Muscle of back (tissue), 13 donors: ENCODE measurements at places on chromosomes 7 and 10.
A peak's percentile ranks its signal among the peaks of the same experiment; 100 is the strongest.

DNA sequence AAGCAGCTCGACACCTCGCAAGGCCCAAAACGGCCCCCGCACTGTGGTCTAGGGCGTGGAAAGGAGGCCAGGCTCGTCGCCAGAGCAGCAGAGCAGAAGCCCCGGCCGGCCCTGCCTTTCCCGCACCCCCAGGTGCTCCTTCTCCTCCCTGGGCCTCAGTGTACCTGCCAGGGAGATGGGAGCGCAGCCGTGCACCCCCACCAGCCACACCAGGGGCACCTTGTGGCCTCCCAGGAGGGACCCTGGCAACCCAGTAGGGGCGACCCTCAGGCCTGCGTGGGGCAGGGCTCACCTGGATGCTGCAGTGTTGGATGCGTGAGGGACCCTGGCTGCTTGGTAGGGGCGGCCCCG is 9.5 kb downstream of the PDGFA start:
- DNase-seq = no peak

GRCh38 chr10:121886181-121886580 is 41.6 kb downstream of the ATE1 start:
- DNase-seq = no peak

- no peak for DNase-seq
These were observed 15.3 kb upstream of the CHST12 start for GRCh38 chr7:2387897-2388636.

- peak; percentile 69 for DNase-seq
These were observed 247.1 kb upstream of the GRB10 start for GRCh38 chr7:51029701-51030191.

DNA sequence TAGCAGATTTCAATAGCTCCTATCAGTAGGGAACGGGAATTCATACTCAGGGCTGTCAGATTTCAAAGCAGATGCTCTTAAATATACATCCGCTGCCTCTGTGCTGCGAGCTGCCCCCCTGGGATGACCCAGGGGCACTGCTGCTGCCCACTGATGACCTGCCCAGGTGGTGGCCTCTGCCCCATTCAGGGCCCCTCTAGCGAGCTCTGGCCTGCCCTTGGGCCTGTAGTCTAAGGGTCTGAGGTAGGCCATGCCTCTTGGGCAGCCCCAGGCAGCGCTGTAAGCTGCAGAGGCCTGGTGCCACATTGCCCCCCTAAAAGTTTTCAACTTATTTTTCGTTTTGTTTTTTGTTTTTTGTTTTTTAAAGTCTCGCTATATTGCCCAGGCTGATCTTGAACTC is 50.6 kb upstream of the SH2B2 start:
- DNase-seq = no peak

DNA sequence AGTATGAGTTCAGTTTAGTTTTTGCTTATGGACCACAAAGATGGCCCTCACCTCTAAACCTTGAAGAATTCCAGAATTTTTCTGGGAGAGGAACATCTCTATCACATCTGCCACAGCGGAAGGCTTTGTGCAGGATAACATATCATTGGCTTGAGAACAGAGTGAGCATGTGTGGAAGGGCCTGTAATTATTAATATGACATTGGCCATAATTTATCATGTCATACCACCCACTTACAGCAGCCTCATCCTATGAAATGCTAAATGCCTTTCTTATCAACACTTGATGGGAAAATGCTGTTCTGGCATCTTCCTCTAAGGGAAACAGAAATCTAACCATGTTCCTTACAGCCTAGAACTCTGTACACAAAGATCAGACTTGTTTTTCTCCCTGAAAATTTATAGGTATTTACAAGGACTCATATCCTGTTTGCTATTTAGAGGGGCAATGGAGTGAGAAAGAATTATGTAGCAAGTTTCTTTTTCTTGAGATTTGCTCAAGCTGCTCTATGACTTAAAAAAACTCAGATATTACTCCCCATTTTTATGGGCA is 817.3 kb downstream of the LRMDA start:
- DNase-seq = no peak

DNA sequence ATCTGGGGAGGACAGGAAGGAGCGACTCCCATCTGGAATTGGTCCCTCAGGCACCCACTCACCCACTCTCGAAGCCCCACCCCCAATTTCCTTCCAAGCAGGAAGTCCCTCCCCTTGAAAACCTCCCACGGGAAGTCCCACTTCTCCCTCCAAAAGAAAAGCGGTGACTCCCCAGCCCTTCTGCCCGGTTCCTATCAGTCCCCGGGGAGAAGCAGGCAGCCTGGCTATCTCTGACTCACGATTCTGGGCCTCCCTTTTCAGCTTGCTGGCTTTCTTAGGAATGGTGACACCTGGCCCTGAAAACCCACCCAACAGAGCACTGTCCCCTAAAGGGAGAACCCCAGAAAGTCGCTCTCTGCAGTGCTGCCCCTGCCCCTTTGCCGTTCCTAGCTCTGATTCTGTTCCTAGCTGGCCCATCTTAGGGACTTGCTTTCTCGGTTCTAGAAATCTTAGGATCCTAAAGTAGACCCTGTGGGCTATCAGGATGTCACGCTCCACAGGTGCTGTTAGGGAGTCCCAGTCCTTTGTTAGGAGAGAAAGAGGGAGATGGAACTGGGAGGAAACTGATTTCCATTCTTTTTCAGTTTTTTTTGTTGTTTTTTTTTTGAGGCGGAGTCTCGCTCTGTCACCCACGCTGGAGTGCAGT is 6.0 kb downstream of the TSC22D4 start:
- DNase-seq = no peak

DNA sequence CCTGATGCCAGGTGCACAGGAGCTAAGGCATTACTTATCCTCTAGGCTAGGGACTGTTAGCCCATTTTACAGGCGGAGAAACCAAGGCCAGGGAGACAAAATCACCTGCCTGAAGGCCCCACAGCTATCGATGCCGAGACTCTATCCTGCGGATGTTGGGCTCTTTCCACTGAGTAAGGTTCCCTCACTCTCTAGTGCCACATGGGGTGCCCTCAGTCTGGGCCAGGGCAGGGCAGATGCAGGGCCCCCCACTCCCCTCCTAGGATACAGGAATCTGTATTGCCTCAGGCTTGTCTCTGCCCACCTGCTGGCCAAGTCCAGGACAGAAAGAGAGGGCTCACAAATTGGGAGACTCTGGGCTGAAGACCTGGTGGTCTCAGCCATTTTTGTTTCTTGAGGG is 45.7 kb downstream of the UNC5B start:
- no peak for DNase-seq

DNA sequence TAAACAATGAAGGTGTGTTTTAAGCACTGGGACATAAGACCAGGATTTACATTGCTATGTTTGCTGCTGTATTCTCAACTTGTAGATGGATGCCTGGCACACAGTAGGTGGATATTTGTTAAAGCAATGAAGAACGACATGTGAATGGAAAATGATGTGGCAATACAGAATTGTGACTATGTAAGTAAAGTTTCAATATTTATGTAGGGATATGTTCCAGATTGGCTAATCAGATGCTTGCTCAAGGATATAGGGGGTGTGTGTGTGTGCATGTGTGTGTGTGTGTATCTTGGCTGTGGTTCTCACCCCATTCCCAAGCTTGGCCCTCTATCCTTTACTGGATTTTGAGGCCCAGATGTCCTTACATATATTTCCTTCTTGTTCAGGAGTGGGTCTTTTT is 42.7 kb upstream of the LAMB1 start:
- peak; percentile 59 for DNase-seq

DNA sequence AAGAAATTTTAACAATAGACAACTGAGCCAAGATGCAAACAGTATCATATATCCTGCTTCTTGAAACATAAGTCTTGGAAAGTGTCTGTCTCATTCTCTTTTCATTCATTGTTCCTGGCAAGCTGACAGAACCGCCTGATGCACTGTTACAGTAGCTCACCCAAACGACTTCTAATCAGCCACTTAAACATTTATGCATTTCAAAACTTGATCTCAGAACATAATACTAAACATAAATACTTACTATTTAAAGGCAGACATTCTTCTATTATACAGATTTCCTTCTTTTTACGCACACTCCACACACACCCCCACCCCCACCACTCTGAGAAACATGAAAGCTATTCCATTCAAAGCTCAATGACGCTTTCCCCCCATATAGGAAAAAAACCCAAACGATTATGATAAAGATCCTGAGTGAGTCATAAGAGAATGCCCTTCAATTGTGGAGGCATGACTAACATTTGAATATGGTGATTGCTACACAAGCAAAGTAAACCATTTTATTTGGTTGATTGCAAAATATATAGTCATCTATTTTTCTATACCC is 30.5 kb downstream of the SHTN1 start:
- no peak for DNase-seq

GRCh38 chr10:21280971-21281572 is 244.4 kb downstream of the SKIDA1 start:
- DNase-seq = no peak

DNA sequence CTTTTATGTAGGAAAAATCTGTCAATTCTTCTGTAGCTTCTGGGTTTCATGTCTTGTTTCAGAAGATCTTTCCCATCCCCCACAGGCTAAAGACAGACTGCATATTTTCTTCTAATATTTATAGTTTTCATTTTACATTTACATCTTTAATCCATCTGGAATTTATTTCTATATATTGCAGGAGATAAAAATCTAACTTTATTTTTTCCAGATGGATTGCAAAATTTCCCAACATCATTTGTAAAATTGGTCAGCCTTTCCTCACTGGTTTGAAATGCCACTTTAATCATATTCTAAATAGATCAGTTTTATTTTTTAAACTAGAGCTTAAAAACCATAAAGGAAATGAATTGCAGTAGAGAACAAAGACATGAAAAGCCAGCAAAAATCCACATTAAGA is 46.9 kb downstream of the TMEM26 start:
- DNase-seq = peak; percentile 31

DNA sequence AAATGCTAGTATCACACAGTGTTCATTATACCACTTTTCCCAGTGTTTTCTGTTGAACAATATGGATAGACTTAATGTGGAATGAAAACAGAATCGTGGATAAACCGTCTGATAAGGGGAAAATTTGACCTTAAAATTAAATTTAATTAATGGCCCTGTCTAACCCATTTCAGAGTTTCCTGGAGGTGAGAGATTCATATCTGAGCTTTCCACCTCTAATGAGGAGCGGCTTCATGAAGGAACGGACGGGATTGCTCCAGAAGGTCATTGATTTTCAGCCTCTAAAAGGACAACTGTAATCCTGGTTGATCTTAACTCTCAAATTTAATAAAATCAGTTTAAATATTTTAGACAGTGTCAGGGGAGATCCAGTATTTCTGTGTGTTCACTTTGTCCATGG is 874.9 kb downstream of the GRID1 start:
- DNase-seq = no peak

GRCh38 chr7:154953006-154953684 is 49.8 kb downstream of the PAXIP1 start:
- DNase-seq = no peak

DNA sequence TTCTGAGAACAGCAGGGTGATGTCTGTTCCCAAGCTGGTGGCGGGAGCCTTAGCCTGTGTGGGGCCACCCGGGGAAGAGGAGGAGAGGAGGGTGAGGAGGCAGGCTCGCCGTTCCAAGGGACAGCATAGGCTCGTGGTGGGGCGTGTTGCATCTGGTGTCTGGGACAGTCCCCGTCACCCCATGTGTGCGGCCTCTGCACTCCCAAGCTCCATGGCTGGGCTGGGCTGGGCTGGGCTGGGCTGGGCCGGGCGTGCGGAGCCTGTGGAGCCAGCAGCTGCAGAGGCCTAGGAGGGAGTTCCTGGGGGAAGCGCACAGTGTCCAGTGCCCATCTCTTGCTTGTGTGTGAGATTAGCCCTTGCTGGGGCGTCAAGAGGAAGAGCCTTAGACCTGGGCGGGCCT is 20.9 kb upstream of the TTYH3 start:
- no peak for DNase-seq

GRCh38 chr7:124072603-124073309 is 39.9 kb upstream of the TMEM229A start:
- DNase-seq = no peak

GRCh38 chr10:86698207-86698940 is 30.1 kb downstream of the LDB3 start:
- no peak for DNase-seq

GRCh38 chr7:142808802-142809583 is 38.2 kb downstream of the PRSS2 start:
- DNase-seq = no peak

- DNase-seq = no peak
These were observed 29.4 kb downstream of the PHTF2 start for GRCh38 chr7:77827999-77828398.

GRCh38 chr7:69630292-69630691 is 32.0 kb downstream of the AUTS2 start:
- DNase-seq = no peak

DNA sequence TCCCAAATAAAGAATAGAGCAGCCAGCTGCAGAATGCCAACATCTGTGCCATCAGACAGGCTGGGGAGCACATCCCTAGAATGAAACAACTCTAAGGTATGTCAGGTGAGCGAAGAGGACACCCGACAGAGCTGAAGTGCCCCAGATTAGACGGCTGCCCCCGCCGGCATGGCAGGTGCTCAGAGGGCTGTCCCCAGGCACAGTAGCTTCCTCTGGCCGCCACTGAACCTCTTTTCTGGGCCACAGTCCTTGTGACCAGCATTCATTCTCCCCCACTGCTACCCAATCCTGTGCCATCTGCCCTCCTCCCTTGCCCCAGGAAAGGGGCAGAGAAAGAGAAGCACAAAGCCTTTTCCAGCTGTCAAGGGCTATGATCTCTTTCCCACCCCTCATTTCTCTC is 41.7 kb downstream of the RGS10 start:
- DNase-seq = no peak

DNA sequence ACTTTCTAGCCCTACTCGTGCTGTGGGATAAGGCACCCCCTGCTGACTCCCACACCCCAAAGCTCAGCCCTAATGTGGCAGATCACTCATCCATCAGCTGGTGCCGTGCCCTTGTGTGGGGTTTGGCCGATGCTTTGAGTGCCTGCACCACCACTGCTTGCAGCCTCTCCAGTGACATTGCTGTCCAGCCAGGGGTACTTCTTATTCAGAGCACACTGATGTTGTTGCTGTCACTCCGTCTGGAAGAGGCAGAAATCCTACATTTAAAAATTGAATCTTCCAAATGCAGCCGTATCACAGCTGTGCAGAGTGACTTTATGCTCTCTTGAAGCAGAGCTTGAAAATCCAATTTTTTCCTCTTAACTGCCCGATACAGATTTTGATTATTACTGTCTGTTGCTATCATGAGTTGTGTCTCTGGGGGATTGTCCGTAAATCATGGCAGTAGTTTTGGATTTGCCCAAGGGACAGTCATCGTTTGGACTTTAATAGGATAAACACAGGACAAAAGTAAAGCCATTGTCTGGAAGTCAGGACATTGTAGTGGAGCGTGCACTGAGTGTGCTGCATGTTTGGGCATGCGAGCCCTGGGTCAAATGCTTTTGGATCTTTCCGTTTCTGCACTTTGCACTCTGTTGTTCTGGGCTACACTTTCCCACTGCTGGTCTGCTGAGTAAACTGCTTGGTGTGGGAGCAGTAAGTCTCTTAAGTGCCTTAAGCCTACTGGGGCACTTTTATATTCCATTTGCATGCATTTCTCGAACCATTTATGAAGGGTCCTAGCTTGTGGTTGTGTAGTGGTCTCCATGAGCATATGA is 128.2 kb downstream of the DOCK1 start:
- DNase-seq = no peak
